Aorta (tissue), 5 donors: ENCODE measurements at places on chromosomes 12 and 14. TPM values are rescaled to one million over a fixed set of nuclear protein-coding genes. Genes with fewer than 3 reads are reported as not detected.

DNA sequence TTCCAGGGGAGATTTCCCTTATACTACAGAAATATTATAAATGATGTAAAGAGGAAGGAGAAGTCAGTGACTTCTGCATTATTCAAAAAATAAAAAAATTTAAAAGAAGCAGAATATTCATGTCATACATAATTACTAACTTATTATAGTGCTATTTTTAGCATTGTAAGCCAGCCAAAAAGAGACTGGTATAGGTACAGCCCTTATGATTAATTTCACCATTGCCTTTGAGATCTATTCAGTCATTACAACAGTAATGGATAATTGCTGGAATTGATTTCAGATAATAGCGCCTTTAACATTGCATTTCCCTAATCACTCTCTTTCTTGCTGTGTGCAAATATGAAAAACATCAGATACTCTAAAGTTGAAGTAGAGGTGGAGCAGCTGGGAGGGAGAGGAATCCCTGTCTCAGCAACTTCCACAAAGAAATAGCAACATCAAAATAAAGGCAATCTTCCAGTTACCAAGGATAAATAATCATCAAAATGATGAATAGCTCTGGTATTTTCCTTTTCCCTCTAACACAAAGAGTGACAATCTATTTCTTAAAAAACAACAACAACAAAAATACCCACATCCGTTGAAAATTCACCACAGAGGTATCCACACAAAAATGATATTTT lies 71.8 kb upstream of the OVCH1 start:
- H3K4me3 ChIP-seq: no peak overlapping the region
- peaks cover 3% of the 10 kb centered on the region for H3K4me1 ChIP-seq
- H3K27ac ChIP-seq: no peak overlapping the region
- H3K36me3 ChIP-seq: peaks cover 2% of the 10 kb centered on the region
- H3K27me3 ChIP-seq: no peaks in the 10 kb centered on the region

GRCh38 chr12:102061096-102061559 lies 663 bp downstream of the WASHC3 start:
- peak overlapping the region; percentile 99 for H3K4me3 ChIP-seq
- H3K36me3 ChIP-seq: no peaks in the 10 kb centered on the region
- no peaks in the 10 kb centered on the region for H3K4me1 ChIP-seq

DNA sequence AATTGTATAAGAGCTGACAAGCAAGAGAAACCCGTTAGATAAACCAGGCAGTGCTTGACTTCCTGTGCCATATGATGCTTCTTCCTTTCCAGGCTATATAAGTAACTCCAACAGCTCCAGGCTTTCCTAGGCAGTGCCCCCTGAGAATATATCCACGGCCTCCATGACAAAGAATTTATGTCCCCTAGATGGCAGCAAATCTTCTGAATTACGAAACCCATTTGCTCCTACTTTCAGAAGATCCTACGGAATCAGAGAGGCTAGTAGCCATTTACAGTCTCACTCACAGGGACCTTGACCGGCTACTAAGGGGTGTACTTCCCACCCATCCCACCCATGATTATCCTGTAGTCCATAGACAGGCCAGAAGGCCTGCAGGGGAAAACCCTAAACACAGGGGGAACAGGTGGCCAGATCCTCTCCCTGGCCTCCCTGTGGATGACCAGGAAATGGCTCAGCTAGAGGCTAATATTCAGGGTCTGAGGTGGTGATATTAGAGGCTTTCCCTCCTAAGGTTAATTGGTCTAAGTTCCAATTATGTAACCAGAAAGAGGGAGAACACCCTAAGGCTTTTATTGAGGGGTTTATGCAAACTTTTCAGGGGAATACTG lies 77.2 kb upstream of the DCD start:
- H3K4me1 ChIP-seq: no peaks in the 10 kb centered on the region
- H3K27ac ChIP-seq: no peak overlapping the region
- DNase-seq: no peak
- no peak overlapping the region for H3K4me3 ChIP-seq
- no peaks in the 10 kb centered on the region for H3K36me3 ChIP-seq

- H3K27ac ChIP-seq: no peak overlapping the region
- no peak for DNase-seq
- no peaks in the 10 kb centered on the region for H3K4me1 ChIP-seq
- H3K4me3 ChIP-seq: no peak overlapping the region
Observed at GRCh38 chr12:78241446-78241845, 410.8 kb downstream of the NAV3 start.

DNA sequence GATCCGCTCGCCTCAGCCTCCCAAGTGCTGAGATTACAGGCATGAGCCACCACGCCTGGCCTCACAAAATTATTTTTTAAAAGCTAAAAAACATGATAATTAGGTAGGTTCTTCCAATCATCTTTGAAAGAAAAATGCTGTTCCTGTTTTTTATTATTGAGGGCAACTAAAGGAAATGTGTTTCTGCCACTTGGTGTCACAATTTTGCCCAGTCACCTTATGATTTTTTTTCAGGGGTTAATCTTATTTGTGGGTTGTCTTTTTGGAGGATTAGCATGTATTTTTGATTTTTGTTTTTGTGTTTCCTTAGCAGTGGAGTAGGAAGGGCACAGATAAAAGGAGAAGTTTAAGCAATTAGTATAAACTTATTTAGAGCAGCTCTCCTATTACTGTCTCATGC lies 79.8 kb downstream of the PRORP start:
- H3K4me3 ChIP-seq: no peak overlapping the region
- no peak for DNase-seq
- no peaks in the 10 kb centered on the region for H3K36me3 ChIP-seq
- no peak overlapping the region for H3K27ac ChIP-seq
- H3K4me1 ChIP-seq: no peaks in the 10 kb centered on the region

GYS2 gene
- total RNA-seq: not detected
